ENCODE measurements at places on chromosomes 1 and 21.

GRCh38 chr1:110293601-110294104 is 45.5 kb upstream of the RBM15 start:
- DNase-seq: no peak

DNA sequence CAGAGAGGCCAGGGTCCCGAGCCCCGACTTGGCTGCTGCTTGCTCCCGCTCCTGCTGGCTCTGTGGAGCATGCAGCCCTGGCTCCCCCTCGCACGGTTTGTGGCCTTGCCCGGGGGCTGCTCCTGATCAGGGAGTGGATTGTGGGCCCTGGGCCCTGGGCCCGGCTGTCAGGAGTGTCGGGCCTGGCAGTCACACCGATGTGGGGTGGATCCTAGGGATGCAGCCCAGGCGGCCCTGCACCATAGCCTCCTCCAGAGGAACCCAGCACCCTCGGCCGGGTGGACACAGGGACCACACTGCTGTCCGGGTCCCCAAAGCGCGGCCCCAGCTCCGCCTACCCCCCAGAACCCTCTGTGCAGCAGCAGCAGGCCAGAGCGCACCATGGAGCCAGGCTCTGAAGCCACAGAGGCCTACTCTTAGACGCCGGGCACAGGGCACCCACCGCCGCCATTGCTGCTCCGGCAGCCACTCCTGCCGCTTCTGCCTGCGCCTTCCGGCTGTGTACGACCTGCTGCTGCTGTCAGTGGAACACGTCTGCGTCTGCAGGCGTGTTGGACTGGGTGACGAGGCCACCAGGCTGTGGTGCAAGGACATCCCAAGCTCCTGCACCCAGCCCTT is 9.4 kb downstream of the SLX9 start:
- no peak for DNase-seq

- no peak for DNase-seq
Observed at GRCh38 chr1:10903821-10904220, 107.4 kb upstream of the CASZ1 start.

DNA sequence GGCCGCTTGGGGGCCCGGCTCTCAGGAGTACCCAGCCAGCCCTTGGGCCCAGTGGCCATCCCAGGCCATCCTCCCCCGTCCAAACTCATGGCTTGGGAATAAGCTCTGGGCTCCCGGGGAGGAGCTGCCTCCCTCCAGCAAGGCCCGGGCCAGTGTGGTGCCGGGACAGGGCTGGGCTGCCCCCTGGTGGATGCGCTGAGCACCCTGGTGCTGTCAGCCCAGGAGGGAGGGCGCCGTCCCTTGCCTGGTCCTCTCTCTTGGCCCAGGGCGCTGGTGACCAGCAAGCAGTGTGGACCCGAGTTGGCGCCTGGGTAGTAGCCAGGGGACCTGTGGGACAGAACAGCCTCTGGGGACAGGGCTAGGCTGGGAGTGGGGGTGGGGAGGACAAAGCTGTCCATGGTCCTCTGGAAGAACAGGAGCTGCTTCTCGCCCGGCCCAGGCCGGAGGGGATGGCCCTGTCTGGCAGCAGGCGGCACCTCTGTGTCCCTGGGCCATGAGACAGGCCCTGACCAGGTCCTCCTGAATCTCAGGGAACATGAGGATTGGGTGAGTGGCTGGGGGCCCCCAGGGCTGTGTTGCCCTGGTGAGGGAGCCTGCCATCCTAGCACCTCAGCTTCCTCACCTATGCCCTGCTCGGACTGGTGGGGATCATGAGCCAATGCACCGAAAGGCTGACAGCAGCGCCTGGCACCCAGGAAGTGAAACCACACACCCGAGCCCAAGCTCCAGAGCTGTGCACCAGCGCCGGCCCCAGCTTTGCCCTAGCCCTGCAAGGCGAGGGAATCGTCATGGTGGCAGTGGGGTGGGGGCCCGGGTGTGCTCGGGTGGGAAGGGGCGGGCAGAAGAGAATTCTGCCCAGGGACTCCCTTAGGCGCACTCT is 9.4 kb downstream of the MORN1 start:
- peak; percentile 46 for DNase-seq

DNA sequence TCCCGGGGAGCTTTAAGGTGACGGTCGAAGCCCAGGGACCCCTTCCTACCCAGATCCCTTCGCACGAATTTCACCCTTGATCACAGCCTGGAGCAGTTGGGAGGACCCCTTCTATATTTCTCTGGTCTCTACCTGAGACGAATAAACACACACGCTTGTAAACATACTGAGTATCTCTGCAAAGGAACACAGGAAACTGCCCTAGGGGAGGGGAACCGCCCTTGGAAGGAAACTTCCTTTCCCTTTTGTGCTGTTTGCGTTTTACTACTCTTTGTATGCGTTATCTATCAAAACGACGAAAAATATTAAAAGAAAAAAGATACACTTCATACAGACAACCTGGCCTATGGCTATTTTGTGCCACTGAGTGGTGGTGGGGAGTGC is 750 bp downstream of the NECAP2 start:
- no peak for DNase-seq

DNA sequence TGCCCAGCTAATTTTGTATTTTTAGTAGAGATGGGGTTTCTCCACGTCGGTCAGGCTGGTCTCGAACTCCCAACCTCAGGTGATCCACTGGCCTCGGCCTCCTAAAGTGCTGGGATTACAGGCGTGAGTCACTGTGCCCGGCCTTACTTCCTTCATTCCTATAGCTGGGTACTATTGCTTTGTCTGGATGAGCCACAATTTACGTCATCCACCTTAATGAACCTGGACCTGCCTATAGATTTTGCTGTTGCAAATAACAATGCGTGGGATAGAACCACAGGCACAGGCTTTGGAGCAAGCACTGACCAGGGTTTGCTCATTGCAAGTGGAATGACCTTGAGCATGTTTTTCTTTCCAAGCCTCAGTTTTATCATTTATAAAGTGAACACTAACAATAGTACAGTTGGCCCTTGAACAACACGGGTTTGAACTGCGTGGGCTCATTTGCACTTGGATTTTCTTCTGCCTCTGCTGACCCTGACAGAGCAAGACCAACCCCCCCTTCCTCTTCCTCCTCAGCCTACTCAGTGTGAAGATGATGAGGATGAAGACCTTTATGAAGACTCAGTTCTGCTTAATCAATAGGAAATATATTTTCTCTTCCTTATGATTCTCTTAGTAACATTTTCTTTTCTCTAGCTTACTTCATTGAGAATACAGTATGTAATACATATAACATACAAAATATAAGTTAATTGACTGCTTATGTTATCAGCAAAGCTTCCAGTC is 33.3 kb upstream of the BECN2 start:
- DNase-seq: no peak

GRCh38 chr21:36186506-36187399 is 30.1 kb downstream of the DOP1B start:
- no peak for DNase-seq

DNA sequence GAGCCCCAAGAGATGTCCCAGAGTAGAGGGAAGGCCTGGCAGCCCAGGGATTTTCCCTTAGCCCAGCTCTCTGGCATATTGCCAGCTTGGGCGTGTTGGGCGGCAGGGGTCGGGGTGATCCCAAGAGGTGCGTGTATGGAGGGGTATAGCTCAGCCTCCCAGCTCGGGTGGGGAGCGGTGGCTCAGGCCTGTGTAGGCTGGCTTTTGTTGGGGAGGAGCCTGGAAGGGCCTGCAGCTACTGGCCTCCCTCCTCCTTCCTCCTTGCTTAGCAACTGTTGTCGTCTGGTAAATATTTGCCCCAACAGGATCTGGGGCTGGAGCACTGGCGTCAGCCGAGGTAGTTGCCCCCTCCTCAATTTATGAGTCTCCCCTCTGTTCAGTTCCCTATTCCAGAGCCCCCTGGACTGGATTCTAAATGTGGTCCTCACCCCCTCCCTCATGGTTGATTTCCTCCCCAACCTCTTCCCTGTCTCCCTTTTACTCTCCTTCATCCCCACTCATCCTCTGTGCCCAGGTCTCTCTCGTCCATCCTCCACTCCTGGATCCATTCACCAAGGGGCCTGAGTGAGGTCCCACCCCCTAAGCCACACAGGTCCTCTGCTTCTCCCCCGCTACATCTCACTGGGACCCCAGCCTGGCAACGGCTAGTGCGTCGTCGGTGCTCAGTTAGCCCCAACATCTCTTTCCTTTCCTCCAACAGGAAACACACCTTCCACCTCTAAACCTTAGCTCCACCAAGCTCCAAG is 10.3 kb upstream of the LMNA start:
- no peak for DNase-seq

- no peak for DNase-seq
Observed at GRCh38 chr21:14956807-14957206, 108.0 kb downstream of the NRIP1 start.

DNA sequence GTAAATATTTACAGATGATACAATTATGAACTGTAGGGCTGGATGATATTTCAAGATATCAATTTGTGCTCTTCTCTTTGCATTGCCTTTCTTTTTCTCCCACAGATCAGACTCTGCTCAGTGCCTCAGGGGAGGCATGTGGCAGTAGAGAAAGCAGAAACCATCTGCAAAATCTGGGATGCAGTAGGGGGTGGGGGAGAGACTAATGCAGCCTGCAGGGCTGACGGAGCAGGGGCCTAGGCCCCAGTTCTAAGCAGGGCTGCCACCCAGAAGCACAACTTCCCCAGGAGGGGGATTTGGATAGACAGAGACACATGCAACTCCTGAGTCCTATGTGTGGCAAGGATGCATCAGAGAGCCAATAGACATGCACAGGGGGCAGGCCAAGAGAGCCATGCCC is 511.6 kb downstream of the SMYD3 start:
- DNase-seq: no peak

- DNase-seq: no peak
Observed at GRCh38 chr1:8448911-8449661, 131.2 kb downstream of the SLC45A1 start.

- DNase-seq: no peak
Observed at GRCh38 chr1:101330427-101331130, 93.8 kb downstream of the S1PR1 start.

GRCh38 chr1:39358491-39358890 is 132.9 kb upstream of the BMP8A start:
- no peak for DNase-seq

DNA sequence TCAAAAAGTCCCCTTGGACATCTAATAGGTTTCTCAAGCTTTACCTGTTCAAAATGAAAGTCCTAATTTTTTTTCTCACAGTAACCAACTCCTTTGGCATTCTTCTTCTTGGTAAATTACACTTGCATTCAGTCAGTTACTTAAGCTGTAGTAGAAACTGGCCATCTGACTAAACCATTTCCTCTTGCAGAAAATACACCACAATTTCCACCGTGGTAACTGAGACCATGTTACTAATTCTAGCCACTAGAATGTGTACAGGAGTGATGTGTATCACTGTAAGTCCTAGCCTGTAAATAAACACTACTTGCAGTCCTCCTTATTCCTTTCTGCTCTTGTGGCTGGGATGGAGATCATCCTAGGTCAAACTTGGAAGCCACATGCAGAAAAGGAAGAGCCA is 965.4 kb upstream of the TMPRSS15 start:
- DNase-seq: no peak

DNA sequence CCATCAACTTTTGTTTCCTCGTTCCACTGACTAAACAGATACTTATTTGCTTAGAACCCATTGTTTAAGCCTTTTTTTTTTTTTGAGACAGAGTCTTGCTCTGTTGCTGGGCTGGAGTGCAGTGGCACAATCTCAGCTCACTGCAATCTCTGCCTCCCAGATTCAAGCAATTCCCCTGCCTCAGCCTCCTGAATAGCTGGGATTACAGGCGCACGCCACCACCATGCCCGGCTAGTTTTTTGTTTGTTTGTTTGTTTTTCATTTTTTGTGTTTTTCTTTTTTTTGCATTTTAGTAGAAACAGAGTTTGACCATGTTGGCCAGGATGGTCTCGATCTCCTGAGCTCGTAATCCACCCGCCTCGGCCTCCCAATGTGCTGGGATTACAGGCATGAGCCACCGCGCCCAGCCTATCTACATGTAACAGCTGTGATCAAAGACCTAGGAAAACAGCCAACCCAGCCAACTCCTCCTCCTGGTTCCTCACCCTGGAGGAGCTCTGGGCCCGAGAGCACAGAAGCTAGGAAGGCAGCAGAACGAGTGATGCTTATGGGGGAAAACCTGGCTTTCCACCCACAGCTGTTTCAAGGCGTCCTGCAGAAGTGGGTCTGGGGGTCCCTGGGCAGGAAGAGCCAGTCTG is 32.9 kb downstream of the KCNN3 start:
- DNase-seq: no peak

GRCh38 chr1:31571340-31572295 is 4.7 kb upstream of the TINAGL1 start:
- DNase-seq: no peak

GRCh38 chr1:101520302-101520701 is 283.5 kb downstream of the S1PR1 start:
- peak; percentile 24 for DNase-seq

GRCh38 chr1:43885279-43885801 is 48.3 kb upstream of the ARTN start:
- DNase-seq: no peak

DNA sequence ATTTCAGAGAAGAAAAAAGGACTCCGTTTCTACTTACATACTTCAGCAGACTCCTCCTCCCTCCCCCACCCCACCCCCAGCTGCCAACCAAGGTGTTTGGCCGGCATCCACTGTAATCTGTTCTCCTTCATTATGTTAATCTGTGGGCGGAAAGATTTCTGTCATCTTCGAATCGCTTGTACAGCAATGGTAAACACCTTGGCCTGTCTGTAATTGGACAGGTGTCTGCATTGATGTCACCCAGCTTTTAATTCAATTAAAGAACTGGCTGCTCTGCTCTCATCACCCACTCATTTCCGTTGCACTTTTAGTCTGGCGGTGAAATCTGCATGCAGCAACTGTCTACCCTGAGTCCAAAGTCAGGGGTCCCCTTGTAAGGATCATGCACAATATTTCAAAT is 368.6 kb downstream of the USH2A start:
- no peak for DNase-seq

DNA sequence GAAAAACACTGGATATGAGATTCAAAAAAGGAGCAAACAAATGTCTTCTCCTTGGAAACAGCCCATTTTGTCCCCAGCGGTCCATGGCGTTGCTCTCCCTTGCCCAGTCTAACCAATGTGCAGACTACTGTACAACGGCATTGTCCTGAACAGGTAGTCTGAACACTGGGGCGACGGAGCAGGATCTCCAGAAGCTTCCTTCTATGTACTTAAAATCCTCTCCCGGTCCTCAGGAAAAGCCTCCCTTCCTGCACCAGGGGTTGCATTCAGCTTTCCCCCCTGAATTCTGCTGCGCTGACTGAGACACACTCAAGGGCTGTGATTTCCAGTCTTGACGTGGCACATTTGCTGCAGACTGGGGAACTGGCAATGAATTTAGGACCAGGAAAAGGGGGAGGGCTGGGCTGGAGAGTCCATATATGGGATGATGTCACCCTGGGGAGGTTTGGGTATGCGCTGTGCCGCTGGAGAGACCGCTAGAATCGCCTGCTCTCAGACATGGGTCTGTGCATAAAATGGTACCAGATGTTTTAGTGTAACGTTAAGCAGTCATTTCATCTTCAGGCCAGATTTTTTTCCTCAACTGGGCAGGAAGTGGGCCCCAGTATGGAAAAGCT is 275.9 kb upstream of the C1orf105 start:
- no peak for DNase-seq

- DNase-seq: no peak
Observed at GRCh38 chr1:226279498-226279897, 29.5 kb downstream of the LIN9 start.

GRCh38 chr21:33834801-33835500 is 80.7 kb downstream of the ATP5PO start:
- DNase-seq: no peak

Data from AML-193 (cell line).